ENCODE measurements at places on chromosomes 1 and 21.
A peak's percentile ranks its signal among the peaks of the same experiment; 100 is the strongest.

- no peak for DNase-seq
Measured at GRCh38 chr1:115331558-115332331, 6.3 kb downstream of the NGF start.

- no peak for DNase-seq
Measured at GRCh38 chr1:34612091-34612827, 142.6 kb upstream of the GJB5 start.

- no peak for DNase-seq
Measured at GRCh38 chr1:9842781-9843575, 19.2 kb upstream of the CLSTN1 start.

DNA sequence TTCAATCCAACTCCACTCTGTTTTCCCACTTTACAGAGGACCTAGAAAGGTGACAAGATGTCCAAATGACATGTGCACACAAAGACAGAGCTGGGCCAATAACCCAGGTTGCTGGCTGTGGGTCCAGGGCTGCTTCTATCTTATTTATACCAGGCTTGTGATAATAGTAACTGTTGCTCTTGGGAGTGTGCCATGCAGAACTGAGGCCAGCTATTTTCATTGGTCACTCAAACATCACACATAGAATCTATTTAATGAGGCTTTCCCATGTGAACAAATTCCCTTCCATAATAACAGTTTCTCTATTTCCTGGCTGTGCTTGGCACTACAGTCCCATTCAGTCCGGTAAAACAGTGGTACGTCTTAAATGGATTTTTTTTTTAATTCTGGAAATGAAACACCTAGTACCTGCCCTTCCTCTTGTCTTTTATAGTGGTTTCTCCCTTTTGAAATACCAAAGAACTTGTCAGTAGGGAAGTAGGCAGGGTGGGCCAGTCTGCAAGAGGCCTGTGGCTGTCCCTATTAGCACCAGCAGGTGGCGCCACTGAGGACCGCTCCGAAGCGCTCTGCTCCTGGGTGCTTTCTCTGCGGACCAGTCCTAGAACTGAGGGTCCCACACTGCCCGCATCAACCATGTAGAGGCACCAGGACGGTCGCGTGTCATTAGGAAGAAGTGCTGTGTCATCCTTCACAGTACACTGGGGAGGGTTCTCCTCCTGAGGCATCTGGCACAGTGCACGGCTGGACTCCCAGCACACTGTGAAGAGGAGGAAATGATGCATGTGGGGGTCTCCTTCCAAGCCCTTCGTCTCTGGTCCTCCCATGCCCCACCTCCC lies 52.1 kb downstream of the GPR161 start:
- DNase-seq, result peak; percentile 64

- peak; percentile 49 for DNase-seq
Measured at GRCh38 chr1:154327466-154328317, 2.4 kb downstream of the ATP8B2 start.

DNA sequence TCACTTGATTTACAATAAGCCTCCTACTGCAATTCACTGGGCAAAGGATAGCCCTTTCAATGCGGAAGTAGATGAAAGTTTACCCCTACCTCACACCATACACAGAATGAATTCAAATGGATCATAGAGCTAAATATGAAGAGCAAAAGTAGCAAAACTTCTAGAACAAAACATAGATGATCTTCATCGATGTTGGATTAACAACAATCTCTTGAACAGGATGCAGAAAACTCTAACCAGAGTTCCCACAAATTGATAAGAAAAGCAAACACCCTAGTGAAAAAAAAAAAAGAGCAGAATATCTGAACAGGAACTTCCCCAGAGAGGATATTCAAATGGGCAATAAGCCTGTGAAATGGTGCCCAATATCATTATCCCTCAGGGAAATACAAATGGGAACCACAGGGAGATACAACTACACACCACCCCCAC lies 1.9 kb upstream of the UBASH3A start:
- no peak for DNase-seq

GRCh38 chr1:180611016-180611930 lies 20.5 kb upstream of the XPR1 start:
- no peak for DNase-seq

- no peak for DNase-seq
Measured at GRCh38 chr21:8991968-8992621, 1529.3 kb upstream of the TPTE start.

- no peak for DNase-seq
Measured at GRCh38 chr1:9816199-9816598, 7.6 kb downstream of the CLSTN1 start.

GRCh38 chr1:11098931-11099309 lies 749 bp downstream of the EXOSC10 start:
- no peak for DNase-seq

All from CD4-positive, alpha-beta T cell treated with Interleukin-6 for 4 hours (primary cell).